ENCODE measurements at places on chromosomes 3 and 15.

- H3K27ac ChIP-seq: peak overlapping the region; percentile 93
- H3K4me3 ChIP-seq: peak overlapping the region; percentile 53
- H3K4me1 ChIP-seq: peaks cover 54% of the 10 kb centered on the region
- peaks cover 31% of the 10 kb centered on the region for H3K36me3 ChIP-seq
- no peaks in the 10 kb centered on the region for H3K27me3 ChIP-seq
Observed at GRCh38 chr15:64430000-64430735, 30.2 kb upstream of the ZNF609 start.

- H3K4me1 ChIP-seq: no peaks in the 10 kb centered on the region
- no peak overlapping the region for H3K27ac ChIP-seq
- DNase-seq: no peak
- no peaks in the 10 kb centered on the region for H3K27me3 ChIP-seq
- no peaks in the 10 kb centered on the region for H3K36me3 ChIP-seq
- no peak overlapping the region for H3K4me3 ChIP-seq
Observed at GRCh38 chr3:29415482-29416223, 134.8 kb downstream of the RBMS3 start.

DNA sequence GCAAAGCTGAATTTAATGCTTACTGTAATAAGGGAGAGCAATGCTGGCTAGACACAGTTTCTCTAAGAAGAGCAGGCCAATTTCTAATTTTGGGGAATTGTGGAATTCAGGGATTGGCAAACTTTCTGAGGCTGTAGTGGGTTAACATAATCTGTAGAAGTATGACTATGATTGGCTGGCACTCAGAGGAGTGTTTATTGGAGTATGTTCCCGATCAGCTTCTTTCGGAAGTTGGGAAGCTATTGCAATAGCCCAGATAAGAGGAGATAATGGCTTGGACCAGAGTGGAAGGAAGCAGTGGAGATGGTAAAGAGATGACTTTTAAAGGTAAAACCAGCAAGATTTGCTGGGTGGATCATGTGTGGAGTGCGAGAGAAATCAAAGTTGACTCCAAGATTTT is 19.4 kb downstream of the TMOD3 start:
- H3K36me3 ChIP-seq: peaks cover 10% of the 10 kb centered on the region
- H3K4me1 ChIP-seq: peaks cover 39% of the 10 kb centered on the region

GRCh38 chr3:12447075-12447474 is 37.2 kb upstream of the TSEN2 start:
- no peak overlapping the region for H3K4me3 ChIP-seq
- no peaks in the 10 kb centered on the region for H3K27me3 ChIP-seq
- H3K27ac ChIP-seq: no peak overlapping the region
- no peaks in the 10 kb centered on the region for H3K36me3 ChIP-seq
- H3K4me1 ChIP-seq: no peaks in the 10 kb centered on the region

GRCh38 chr15:42101861-42102260 is 7.5 kb upstream of the PLA2G4D start:
- H3K4me1 ChIP-seq: no peaks in the 10 kb centered on the region
- no peak overlapping the region for H3K27ac ChIP-seq
- no peak for DNase-seq
- no peak overlapping the region for H3K4me3 ChIP-seq

DNA sequence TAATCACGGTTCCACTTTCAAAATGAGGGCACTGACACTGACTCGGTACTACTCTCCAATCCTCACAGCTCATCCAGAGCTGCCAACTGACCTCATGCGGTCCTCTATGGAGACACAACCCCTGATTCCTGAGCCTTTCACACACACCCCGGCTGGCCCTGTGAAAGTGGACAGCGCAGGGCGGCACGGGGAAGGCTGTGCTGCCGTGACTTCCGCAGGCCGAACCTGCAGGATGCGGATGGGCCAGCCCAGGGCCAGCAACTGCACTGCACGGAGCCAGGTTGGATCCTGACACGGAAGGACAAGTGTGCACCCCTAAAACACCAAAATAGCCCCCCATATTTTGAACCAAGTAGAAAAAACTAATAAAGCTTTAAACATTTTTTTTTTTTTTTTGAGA is 41.0 kb downstream of the IQSEC1 start:
- H3K36me3 ChIP-seq: no peaks in the 10 kb centered on the region
- no peaks in the 10 kb centered on the region for H3K4me1 ChIP-seq
- H3K27ac ChIP-seq: no peak overlapping the region
- no peak overlapping the region for H3K4me3 ChIP-seq

GRCh38 chr3:155242342-155242741 is 51.1 kb downstream of the STRIT1 start:
- no peaks in the 10 kb centered on the region for H3K36me3 ChIP-seq
- H3K4me3 ChIP-seq: no peak overlapping the region
- DNase-seq: no peak

DNA sequence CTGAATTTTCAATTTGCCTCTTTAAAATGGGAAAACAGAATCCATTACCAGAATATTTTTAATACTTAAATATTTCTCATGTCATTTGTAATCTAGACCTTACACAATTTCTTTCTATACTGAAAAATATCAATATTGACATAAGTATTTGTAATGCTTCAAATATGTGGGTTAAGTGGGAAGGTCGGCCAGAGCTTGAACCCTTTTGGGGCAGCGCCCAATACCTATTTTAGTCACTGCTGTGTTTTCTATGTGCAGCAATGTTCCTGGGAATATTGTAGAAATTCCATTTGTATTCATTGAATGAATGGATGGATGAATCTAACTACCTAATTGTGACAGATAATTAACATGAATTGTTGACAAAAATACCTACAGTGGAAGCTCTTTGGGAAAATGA is 459.7 kb upstream of the ZNF717 start:
- H3K4me3 ChIP-seq: no peak overlapping the region
- DNase-seq: no peak
- H3K36me3 ChIP-seq: no peaks in the 10 kb centered on the region
- no peaks in the 10 kb centered on the region for H3K4me1 ChIP-seq
- H3K27ac ChIP-seq: no peak overlapping the region

DNA sequence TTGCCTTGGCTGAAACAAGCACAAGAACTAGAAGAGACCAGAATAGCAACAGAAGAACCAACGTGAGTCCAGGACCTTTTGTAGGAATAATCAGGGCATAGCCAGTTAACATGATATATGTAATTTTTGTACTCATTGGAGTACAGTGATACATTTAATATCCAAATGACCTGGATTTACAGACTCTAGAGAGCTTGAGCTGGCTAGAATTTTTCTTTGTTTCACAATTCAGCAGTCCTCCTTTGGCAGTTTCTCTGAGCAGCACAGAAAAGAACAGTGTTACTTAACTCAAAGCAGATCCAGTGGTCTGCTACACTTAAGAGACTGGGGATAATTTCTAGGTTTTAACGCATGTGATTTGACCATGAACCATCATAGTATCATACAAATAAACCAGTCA is 245.7 kb downstream of the ADAMTSL3 start:
- no peaks in the 10 kb centered on the region for H3K36me3 ChIP-seq
- H3K4me3 ChIP-seq: no peak overlapping the region
- H3K27me3 ChIP-seq: no peaks in the 10 kb centered on the region
- no peaks in the 10 kb centered on the region for H3K4me1 ChIP-seq

GRCh38 chr3:4078903-4079302 is 224.3 kb upstream of the SETMAR start:
- H3K27ac ChIP-seq: no peak overlapping the region
- H3K36me3 ChIP-seq: no peaks in the 10 kb centered on the region
- no peak overlapping the region for H3K4me3 ChIP-seq

DNA sequence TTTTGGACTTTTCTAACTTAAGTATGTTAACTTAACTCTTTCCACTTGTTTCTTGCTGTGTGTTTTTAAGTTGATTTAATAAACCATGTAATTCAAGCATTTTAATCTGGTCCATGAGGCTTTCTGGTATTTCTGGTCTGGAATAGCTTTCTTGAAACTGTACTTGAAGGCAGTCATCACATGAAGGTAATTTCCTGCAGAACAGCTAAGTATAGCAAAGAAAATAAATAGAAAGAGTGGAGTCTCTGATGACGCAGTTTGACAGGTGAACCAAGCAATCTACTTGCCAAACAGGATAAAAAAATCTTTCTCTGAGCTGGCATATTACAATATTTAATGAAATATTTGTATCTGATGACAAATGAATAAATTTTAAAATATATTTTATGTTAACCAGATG is 74.9 kb downstream of the BTLA start:
- no peak overlapping the region for H3K4me3 ChIP-seq
- H3K27me3 ChIP-seq: peaks cover 21% of the 10 kb centered on the region
- no peak overlapping the region for H3K27ac ChIP-seq
- DNase-seq: no peak
- H3K36me3 ChIP-seq: peaks cover 2% of the 10 kb centered on the region
- H3K4me1 ChIP-seq: no peaks in the 10 kb centered on the region

DNA sequence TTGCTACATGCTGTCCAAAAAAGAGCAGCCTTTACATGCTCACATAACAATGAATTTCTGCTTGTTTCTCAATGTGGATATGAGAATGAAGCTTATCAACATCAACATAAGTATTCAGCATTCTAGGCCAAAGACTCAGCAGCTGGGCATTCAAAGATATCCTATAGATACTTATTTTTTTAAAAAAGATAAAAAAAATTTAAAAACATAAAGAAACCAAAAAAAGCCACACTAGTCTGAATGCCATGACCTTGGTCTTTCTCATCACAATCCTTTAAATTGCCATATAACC is 182.0 kb downstream of the TNIK start:
- no peak for DNase-seq
- H3K36me3 ChIP-seq: peaks cover 29% of the 10 kb centered on the region
- no peak overlapping the region for H3K4me3 ChIP-seq
- no peak overlapping the region for H3K27ac ChIP-seq

DNA sequence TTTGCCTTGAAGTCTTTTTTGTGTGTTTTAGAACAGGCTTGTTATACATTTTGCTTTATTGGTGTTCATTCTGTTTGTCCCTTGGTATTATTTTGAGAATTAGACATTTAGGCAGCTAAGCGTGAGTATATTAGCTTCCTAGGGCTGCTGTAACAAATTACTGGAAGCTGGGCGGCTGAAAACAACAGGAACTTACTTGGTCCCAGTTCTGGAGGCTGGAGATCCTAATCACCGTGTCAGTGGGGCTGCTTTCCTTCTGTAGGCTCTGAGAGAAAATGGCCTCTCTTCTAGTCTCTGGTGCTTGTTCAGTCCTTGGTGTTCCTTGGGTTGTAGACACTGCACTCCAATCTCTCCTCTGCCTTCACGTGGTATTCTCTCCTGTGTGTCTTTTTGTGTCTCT is 142.3 kb downstream of the KLHL25 start:
- H3K36me3 ChIP-seq: peaks cover 15% of the 10 kb centered on the region
- no peak for DNase-seq
- no peak overlapping the region for H3K4me3 ChIP-seq
- peaks cover 9% of the 10 kb centered on the region for H3K4me1 ChIP-seq

DNA sequence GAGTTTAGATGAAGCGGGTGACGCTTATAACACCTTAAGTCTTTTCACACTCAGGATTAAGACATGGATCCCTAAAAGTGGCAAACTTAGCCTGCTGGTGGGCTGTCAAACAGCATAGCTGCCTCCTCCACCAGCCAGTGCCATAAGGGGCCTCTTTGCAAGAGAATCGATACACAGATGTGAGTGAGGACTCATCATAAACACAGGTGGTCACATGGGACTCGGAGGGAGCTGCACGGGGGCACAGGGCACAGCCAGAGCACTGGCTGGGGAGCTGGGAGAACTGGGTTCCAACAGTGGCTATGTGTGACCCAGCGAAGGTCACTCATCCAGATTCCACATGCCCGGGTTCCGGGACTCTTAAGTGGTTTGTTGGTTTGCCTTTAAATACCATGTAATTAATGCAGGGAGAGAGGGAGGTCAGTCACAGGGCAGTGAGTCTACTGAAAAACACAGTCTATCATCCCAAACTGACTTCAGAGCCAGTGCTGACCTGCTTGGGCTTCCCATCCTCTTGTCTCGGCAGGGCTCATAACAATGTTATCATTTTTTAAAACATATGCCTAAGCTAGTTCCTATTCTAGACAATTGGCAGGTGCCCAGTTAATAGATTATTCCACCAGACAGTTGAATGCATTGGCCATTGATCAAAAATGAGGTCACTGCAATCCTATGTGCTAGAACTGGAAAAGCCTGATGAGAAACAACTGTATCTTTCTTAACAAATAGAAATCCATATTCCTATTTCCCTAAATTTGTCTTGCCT is 51.8 kb downstream of the SLC12A8 start:
- H3K36me3 ChIP-seq: no peaks in the 10 kb centered on the region
- peaks cover 8% of the 10 kb centered on the region for H3K4me1 ChIP-seq
- no peak overlapping the region for H3K4me3 ChIP-seq
- no peak for DNase-seq

DNA sequence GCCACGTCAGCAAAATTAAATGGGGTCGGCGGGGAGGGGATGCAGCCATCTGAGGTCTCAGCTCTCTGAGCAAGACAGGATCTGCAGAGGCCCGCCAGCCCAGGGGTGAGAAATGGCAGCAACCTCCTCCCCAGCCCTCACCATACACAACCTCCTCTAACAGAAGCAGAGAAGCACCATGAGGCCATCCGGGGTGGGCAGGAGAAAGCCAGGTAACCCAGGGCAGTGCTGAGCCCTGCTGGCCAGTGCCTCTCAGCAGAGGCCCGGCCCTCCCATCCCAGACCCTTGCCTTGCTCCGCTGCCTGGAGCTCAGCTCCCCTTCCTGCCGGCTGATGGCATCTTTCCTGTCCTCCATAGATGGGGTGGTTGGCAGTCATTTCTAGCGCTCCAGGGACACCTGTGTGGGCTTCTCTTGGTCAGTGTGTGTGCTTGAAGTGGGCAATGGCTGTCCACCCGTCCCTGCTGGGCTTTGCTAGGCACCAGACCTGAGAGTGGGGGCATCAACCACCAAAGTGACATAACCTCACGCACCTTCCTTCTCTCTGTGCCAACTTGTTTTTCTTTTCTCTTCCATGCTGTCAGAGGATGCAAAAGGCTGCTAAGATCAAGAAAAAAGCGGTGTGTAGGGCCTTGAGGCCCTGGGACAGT is 175.8 kb downstream of the NSMCE3 start:
- H3K4me1 ChIP-seq: peaks cover 12% of the 10 kb centered on the region
- H3K36me3 ChIP-seq: peaks cover 3% of the 10 kb centered on the region

- H3K27ac ChIP-seq: no peak overlapping the region
- no peaks in the 10 kb centered on the region for H3K4me1 ChIP-seq
- H3K36me3 ChIP-seq: no peaks in the 10 kb centered on the region
- peaks cover 20% of the 10 kb centered on the region for H3K27me3 ChIP-seq
Observed at GRCh38 chr3:194514626-194515025, 27.8 kb upstream of the ATP13A3 start.

DNA sequence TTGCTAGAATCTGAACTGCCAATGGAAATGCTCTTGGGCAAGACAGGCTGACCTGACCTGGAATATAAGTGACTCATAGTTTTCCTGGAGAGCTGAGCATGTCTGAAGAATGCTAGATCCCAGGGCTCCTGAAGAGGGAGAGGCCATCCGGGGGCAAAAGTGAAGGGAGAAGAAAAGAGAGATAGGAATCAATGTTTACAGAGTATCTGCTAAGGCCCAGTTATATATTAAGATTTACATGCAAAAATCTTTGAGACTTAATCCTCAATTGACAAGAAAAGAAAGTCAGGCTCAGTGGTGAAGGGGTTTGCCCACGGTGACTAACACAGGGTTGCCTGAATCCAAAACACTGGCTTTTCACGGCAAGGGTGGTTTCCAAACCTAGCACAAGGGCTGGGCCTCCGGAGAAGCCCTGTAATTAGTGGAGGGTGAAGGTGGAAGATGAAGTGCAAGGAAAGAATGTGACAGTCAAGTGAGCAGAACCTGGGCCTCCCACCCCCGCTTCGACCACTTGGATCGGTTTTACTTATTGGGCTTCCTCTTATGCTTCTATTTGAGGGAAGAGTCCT is 91.7 kb upstream of the FGF12 start:
- peak; percentile 33 for DNase-seq
- peak overlapping the region; percentile 47 for H3K27ac ChIP-seq
- peaks cover 37% of the 10 kb centered on the region for H3K4me1 ChIP-seq

Measured in activated naive CD4-positive, alpha-beta T cell treated with anti-CD3 and anti-CD28 coated beads, Interleukin-2, amount 10 ng/mL, durations not matched to agents 7 days and 5 days (primary cell).